ENCODE measurements at places on chromosomes 3 and 15.

GRCh38 chr3:195574497-195575304 lies 9.0 kb downstream of the APOD start:
- DNase-seq: no peak

DNA sequence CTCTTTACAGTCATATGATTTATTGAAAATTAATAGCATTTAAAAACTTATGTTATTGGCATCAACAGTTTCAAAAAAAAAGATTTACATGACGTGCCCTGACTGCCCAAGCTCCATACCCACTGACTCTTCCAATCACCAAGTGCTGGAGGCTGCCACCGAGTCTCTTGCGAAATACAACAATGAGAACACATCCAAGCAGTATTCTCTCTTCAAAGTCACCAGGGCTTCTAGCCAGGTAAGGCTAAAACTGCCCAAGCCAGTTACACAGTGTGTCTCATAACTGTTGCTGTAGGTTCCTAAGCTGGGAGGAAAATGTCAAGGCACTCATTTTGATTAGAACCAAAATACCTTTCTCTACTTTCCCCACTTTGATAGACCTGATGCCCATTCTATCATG lies 4.5 kb downstream of the FETUB start:
- DNase-seq: no peak

- no peak for DNase-seq
Observed at GRCh38 chr3:123347691-123348264, 101.1 kb downstream of the ADCY5 start.

DNA sequence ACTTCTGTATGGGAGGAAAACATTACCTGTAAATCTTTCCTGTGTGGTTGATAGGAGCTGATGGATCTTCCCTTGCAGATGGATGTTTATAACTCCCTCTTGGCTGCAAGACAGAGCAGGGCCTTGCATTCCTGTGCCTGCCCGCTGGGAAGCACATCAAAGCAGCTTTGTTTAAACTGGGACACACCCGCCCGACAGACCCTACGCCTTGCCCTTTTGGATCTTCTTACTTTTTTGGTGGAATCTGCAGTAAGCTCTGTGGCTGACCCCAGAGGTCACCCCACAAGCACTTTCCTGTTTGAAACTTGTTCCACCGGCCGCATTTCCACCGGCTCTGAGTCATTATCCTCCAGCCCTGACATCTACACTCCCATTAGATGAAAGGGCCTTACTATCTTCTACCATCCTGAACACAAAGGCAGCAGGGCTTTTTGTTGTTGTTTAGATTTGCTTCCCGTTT lies 244.1 kb upstream of the STT3B start:
- DNase-seq: no peak

DNA sequence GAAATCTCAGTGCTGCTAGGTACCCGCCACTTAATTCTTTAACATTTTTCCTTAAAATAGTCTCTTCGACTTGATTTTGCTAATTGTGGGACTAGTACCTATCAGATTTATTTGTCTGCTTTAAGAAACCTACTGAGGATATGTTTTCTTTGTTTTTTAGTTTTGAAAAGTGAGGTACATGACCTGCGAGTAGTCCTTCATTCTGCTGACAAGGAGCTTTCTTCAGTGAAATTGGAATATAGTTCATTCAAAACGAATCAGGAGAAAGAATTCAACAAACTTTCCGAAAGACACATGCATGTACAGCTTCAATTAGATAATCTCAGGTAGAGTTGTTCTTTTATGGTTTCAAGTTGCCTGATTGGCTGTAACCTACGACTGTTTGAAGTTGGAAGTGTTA lies 47.0 kb upstream of the TMEM42 start:
- DNase-seq: no peak

- no peak for DNase-seq
Observed at GRCh38 chr3:129836381-129837064, 57.0 kb downstream of the TMCC1 start.

DNA sequence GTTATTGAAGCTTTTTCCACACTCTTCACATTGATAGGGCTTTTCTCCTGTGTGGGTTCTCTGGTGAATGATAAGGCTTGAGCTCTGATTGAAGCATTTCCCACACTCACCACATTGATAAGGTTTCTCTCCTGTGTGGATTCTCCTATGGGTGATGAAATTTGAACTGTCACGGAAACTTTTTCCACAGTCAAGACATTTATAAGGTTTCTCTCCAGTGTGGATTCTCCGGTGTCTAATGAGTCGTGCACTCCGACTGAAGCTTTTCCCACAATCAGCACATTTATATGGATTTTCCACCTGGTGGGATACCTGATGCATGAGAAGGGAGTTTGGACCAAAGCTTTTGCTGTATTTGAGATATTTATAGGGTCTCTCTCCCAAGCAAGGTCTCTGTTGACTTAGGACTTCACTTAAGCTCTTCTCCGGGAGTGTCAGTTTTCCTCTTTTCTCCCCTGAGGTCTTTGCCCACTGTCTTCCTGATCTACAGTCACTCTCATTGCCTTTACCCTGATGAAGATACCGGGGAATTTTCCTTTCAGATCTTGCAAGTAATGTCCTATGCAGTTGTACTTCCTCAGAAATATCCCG lies 9.4 kb downstream of the ZSCAN29 start:
- DNase-seq: no peak

GRCh38 chr3:66851894-66852613 lies 146.1 kb upstream of the KBTBD8 start:
- no peak for DNase-seq

DNA sequence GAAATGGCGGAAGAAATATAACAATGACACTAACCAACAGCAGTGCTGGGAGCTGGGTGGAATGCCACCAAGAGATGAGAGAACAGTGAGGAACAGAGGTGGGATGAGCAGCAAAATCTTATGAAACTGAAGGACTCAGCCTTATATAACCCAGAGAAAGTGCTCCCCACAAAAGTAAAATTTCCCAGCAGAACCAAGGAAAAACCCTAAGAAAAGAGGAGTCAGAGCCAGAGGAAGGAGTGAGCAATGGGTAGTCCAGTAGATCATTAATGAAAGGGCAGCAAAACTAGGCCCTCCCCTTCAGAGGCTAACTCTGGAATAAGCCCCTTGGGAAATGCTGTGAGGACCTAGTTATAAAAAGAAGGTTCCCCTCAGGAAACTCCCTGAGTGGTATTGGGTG lies 24.7 kb upstream of the UBE2E1 start:
- DNase-seq: no peak

- DNase-seq: no peak
Observed at GRCh38 chr15:79680720-79681119, 216.1 kb downstream of the MTHFS start.

- DNase-seq: no peak
Observed at GRCh38 chr15:43330780-43331087, 361 bp upstream of the LCMT2 start.

Data from hematopoietic multipotent progenitor cell treated with erythropoietin and hydrocortisone succinate and interleukin-3 and kit ligand, for 4 days (in vitro differentiated cells).